ENCODE measurements at places on chromosomes 6 and 20.
A peak's percentile ranks its signal among the peaks of the same experiment; 100 is the strongest.

DNA sequence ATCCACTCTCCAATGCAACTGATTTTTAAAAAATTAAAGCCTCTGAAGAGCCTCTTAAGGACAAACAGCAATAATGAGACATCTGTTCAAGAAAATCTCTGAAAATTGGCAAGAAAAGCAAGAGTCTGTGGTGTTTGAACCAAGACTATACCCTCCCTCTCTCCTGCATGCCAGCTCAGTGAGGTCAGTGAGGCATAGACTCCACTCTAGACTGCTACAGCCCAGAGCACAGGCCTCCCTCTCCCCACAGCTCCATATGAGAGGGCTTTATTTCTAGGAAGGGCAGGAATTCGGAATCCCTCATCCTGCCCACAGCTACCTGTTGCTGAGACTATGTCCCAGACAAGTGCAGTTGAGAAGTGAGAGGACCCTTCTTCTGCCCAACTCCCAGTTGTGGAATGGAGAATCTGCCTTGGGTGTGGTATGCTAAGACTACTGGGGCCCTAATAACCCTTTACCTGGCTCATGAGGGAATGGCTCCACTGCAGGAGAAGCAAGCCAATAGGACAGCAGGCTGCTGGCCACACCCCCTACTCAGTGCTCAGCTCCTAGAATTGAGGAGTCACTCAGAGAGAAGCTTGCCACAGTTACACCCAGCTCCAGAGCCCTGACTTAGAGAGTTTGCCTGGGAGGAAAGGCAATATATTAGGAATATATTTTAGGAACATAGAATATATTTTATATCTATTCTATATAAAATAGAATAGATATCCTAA, 22.7 kb upstream of the HLA-DQA1 start:
- no peak for DNase-seq

- no peak for DNase-seq
Observed at GRCh38 chr6:23175391-23175790, 606.0 kb downstream of the HDGFL1 start.

GRCh38 chr6:109456111-109456583, 575 bp upstream of the MICAL1 start:
- DNase-seq: no peak

DNA sequence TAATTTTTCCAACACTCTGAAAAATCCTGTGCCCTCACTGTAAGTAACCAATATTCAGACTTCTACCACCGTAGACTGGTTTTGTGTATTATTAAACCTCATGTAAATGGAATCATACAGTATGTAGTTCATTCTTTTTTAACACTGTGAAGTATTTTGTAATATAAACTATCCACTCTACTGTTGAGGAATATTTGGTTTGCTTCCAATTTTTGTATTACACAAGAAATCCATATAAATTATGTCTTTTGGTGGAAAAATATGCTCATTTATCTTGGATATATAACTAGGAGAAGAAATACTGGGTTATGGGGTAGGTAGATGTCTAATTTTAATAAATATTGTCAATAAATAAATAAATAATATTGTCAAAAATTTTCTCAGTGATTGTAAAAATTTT, 116.8 kb downstream of the CHD6 start:
- DNase-seq: no peak

DNA sequence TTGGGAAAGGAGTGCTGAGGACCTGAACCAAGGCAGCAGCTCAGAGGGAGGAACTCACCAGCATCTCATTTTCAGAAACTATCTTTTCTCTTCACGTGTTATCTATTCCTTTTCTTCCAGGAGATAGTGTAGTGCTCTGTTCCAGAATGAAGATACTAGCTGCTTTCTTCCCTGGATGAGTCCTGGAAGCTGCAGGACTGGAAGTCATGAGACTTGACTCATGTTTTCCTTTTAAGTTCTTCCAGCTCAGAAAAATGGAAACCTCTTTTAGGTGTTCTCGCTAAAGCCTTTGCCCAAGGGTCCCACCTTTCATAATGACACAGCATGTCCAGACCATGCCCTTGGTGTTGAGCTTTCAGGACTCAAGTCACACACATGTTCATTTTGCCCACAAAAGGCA, 106.7 kb downstream of the UNC5CL start:
- no peak for DNase-seq

DNA sequence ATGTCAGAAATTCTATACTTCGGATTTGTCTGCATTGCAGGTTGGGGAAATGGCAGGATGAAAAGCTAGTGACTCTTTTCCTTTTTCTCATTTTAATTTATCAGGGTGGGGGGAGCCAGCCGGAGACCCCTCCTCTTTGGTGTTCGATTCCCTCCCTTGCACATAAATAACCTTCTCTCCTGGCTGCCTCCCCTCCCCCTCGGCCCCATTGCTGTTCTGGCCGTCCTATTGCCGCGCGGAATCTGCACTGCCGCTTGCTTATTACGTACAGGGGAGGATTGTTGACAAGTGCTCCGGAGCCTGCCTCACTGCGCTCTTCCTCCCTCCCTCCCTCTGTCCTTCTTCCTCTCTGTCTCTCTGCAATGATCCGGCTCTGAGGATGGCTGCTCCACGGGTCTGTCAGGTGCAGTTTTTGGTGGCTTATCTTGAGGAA, 154.7 kb downstream of the JARID2 start:
- no peak for DNase-seq

DNA sequence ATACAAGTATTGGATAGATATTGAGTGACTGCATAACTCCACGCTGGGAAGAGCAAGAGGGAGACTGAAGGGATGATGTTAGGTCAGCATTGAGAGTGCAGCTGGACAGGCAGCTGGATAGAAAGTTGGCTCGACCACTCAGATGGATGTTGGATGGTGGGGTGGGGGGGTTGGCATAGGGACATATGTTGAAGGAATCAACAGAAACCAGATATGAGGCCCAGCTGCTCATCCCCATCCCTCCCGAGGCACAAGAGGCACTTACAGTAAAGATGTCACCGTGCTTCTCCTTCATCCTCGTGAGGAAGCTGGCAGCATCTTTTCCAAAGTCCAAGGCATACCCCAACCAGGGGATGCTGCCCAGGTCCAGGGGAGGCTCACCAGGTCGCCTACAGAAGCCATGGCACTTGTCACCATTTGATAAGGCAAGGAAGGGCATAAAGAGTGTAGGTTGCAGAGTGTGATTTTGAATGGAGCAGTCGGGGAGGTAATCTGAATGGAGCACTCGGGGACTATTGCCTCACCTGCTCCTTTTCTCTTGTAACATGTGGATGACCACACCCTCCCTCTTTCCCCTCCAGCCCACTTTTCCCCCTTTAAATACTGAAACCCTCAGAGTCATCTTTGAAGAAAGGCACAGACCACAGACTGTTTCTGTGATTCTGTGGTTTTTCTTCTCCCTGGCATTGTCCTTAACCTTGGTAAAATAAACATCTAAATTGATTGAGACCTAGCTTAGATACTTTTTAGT, 18.0 kb downstream of the PTGIS start:
- peak; percentile 57 for DNase-seq

DNA sequence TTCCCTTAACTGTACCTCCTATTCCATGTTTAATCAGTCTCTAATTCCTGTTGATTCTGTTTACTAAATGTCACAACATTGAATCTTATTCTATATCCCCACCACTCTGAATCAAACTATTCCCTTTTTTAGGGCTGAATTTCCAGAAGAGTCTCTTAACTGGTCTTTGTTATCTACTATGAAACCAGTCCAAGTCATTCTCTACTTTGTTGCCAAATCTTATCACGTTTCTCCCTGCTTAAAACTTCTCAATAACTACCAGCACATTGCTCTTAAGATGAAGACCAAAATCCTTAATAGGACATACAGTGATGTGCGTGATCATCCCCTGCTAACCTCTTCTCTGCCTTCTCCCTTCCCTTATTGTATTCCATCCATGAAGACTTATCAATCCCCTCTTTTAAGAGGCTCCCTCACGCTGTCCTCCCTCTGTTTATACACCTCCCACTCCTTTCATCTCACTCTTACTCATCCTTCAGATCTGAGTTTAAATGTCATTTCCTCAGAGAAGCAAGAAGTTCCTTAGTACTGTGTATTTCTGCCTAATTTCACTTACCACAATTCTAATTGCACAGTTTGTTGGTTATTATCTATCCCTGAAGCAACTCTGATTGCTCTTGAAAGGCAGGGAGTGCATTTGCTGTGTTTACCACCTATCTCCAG, 143.0 kb upstream of the AHI1 start:
- DNase-seq: no peak

DNA sequence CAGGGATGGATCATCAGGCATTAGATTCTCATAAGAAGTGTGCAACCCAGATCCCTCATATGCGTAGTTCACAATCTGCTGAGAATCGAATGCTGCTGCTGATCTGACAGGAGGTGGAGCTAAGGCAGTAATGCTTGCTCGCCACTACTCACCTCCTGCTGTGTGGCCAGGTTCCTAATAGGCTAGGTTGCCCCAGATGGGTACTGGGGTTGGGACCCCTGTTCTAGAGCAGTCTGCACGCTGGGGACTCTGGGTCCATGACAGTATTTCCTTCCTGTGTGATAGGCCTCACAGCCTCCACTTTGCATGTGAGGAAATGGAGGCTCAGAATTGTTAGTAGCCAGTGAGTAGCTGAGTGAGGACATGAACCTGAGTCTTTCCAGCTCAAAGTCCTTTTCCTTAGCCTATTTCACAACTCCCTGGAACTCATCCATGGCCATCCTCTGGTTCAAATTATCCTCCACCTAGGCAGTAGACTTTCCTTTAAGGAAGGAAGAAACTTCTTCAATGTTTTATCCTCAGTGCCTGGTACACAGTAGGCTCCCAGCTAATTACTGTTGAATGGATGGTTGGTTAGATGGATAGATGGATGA, 117.2 kb downstream of the SYCP2 start:
- DNase-seq: peak; percentile 33

DNA sequence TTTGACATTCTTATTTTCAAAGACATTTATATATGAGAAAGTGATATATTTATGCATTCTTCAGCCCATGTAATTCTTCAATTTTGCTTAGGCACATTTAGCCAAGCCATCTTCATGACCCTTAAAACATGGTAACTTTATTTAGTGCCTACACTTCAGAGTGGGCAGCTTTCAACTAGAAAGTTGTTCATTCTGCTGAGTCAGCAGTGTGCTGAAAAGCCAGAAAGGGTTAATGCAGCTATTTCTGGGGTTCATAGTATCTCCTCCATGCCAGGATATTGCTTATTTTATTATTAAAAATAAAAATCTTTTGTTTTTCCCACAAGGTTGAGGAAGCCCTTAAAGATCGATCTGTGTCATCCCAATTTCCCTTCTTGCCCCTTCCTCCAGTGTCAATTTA, 79.2 kb downstream of the EDN1 start:
- DNase-seq: no peak

DNA sequence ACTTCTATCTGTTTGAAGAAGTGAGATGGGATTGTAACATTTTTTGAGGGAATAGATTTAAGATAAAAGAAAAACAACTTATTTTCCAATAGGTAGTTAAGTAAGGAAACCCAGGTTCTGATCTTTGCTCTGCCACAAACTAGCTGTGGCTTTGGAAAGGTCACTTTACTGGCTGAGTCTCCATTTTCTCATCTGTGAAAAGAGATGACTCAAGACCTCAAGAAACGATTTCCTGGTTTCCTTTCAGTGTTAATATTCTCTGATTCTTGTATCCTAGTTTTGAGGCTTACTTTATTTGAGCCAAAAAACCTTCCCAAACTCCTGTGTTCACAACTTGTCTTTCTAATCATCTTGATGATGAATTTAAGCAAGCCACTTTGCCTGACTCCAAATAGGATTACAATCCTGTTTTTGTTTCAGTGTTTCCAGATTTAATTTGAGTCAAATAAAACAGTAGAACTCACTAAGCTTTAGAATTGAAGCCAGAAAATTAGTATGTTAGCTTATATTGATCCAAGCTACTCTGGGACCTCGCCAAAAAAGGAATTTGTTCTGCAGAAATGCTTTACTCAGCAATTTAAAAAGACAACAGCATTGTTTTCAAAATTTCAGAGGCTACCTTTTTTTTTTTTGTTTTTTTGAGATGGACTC, 51.1 kb downstream of the ENPP1 start:
- DNase-seq: no peak

DNA sequence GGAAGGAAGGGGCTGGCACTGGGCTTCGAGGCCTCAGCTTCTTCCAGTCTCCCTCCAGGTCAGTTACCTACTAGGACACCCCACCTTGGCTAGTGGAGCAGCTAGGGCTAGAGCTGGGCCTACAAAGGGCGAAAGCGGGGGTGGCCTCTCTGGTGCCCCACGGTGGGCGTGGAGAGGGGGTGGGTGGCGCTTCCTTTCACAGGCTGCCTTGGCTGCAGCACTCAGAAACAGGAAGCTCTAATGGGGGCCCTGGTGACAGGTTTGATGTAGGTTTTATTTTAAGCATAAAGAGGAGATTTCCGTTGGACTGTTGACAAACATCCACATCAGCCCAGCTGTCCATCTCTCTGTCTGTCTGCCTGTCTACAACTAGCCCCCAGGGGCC, 13.4 kb downstream of the FAM110A start:
- DNase-seq: no peak

GRCh38 chr20:18831830-18832499, 18.4 kb downstream of the SCP2D1 start:
- DNase-seq: no peak

DNA sequence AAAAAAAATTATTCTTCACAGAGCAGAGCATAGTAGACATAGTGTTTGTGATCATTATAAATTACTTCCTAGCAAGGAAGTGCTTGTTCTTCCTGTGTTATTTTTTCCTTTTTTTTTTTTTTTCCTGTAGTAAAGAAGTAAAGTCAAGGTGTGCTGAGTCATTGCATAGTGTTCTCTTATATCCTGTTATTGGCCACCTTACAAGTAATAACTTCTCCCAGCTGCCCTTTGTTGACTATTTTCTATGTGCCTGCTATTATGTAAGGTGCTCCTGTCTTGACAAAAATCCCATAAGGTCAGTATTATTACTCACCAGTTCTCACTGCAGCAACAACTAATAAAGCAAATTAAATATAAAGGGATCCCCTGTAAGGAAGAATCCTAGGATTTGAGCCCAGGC, 195.3 kb downstream of the GJA1 start:
- DNase-seq: no peak

DNA sequence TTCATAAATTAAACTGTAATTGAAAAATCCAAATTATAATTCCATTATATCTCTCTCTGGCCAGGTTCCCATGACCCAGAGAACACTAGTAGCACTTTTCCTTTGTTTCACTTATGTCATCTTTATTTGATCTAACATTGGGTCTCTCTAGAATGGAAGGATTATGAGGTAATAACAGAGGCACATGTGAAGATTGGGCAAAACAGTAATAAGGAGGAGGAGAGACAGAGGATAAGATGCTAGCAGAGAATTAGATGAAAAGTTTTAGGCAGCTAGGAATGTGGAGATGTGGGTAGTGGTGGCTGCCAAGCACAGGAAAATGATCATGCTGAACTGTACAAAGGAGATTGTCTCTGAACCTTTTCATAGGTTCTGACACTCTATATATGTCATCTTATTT, 3.3 kb downstream of the TAB2 start:
- DNase-seq: no peak

DNA sequence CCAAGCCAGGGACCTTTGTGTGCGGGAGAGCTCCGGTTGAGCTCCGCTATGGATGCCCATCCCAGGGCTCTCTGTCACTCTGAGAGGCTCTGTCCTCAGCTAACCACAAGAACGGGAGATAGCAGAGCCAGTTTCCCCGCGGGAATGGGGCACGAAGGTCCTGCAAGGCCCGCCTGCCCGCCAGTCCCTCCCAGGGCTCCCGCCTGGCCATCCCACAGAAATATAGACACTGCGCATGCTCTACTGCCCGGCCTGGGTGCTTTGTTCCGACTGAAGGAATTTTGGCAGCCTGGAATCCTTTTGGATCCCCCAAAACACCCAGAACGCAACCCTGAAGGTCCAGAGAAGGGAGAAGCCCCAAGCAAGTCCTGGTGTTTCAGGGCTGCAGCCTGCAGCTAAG, 8.6 kb upstream of the DEFB110 start:
- DNase-seq: no peak
